ENCODE measurements at places on chromosomes 6 and 20.

- peak; percentile 30 for DNase-seq
These were observed 86.7 kb downstream of the GMDS start for GRCh38 chr6:2158596-2159271.

DNA sequence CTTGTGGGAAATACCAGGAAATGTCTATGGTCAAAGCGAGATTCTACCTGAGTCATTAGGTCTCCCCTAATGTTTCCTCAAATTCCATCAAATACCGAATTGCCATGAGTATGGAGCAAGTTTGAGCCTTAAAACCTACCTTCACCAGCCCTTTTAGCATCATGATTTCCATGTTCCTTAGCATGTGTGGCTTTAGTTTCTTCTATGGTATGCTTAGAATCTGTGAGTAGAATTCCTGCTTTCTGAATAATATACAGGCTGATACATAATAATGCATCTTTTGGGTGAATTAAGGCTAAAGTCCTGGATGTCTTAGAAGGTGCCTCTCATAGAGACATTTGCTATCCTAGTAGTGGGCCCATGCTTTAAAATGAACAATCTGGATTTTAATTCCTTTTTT lies 32.0 kb downstream of the TSPYL4 start:
- DNase-seq, result no peak

- no peak for DNase-seq
These were observed 385.3 kb upstream of the SOX4 start for GRCh38 chr6:21208081-21208795.

GRCh38 chr6:73519926-73520687 lies 725 bp downstream of the EEF1A1 start:
- peak; percentile 80 for DNase-seq

DNA sequence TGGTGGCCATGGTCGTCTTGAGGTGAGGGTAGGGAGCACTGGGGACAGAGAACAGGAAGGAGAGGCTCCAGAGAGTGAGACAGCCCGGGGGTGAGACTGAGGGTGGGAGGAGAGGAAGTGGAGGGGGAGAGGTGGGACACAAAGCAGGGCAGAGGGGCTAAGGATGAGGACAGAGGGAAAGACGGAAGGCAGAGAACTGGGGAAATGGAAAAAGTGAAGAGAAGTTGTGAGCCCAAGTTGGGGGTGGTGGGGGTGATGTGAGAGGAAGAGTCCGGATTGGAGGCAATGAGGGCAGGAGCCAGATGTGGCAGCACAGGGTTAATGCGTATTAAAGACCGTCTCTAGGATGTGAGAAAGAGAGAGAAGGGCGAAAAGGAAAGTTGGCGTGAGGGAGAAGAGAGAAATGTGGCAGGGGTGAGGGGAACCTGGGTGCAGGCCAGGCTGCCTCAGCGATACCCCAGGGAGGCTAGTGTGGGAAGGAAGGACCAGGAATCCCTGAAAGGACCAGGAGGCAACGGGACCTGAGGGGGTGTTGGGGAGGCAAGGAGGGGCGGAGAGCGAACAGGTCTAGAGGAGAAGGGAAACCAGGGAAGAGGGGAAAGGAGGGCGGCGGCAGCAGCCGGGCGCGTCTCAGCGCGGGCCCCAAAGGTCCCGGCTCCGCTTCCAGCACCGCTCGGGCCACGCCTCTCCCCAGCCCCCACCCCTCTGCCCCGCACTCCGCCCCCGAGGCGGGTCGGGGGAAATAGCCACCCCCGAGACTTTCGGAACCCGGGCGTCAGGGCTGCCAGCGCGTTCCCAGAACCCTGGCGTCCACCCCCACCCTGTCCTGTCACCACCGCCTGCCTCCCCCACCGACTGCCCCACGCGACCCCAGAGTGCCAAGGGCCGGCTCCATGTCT lies at the start of gene PPP1R18:
Gene PPP1R18, minus strand, starts transcription at position 637 of the 899 bp plus-strand sequence. Its CDS starts 627 bp downstream, at position 10.
- peak; percentile 54 for DNase-seq
